Stimulated activated CD8-positive, alpha-beta memory T cell treated with anti-CD3 and anti-CD28 coated beads, Interleukin-4, amount 100 ng/mL, for 1 hour (primary cell): ENCODE measurements at places on chromosomes 2 and 18.

DNA sequence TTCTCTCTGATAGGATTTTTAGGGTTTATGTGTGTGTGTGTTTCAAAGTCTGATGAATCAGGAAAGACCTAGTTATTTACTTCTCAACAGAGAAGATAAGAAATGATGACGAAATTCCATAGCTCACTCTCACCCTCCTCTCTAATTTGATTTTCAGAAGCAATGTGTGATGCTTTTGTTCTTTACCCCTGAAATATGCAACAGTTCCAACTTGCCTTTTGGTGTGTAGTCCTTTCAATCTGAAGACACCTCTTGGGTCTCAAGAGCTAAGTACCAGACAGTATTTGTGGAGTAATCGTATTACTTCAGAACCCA lies 18.7 kb upstream of the LCLAT1 start:
- DNase-seq = no peak

GRCh38 chr2:55010915-55011314 lies 39.3 kb downstream of the RTN4 start:
- no peak for DNase-seq

DNA sequence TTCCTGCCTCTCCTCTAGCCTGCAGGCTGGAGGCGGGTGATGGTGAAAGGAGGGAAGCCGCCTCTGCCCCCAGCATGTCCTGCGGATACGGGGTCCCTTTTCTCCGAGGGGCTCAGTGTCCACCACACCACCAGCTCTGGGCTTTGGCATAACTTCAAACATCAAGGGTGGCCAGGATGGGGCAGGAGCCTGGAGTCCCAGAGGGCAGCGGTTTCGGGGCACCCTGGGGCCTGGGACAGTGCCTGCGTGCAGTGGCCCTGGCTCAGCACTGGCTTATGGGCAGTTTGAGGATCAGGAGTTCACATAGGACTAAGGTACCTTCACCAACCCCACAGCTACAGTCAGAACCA lies 85.5 kb upstream of the GPC1 start:
- no peak for DNase-seq

- no peak for DNase-seq
Observed at GRCh38 chr2:205698286-205699268, 16.3 kb downstream of the NRP2 start.

DNA sequence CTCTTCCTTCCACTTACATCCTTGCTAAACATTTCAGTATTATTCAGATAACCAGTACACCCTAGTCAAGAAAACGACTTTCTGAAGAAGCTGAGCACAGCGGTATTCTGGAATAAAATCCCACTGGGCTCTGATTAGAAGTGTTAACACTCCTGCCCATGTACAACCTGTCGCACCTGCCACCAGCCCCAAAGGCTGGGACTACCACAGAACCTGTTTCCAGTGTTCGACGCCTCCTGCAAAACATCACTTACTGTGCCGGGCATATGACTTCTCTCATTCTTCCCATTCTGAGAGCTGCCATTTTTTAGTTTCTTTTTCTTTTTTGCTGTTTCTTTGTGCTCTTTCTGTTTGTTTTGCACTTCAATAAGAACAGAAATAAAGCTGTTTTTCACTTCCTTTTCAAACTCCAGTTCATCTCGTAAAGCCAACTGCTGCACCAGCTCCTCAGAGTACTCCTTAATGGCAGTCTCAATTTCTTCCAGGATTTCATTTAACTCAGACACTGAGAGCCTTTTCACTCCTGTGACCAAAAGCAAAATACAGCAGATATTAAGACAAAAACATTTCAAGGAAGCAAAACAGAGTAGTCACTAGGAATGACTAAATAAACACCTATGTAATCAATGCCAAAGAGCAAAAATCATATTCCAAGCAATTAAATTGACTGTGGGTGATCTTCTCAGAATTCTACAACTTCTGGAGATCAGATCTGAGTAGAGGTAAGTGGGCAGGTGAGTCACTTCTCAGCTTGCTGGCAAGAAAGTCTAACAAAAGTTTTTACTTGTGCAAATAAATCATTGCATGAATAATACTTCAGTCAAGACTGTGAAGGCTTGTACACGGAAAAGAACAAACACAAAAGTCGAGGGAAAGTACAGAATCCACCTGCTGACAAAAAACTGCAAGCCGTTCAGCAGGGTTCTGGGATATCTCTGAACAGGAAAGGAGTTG lies 19.3 kb downstream of the FEZ2 start:
- DNase-seq = no peak

- no peak for DNase-seq
Observed at GRCh38 chr2:235716875-235717496, 223.1 kb downstream of the AGAP1 start.

GRCh38 chr18:79983793-79984192 lies 4.6 kb downstream of the TXNL4A start:
- DNase-seq = no peak

GRCh38 chr18:39564716-39565115 lies 1999.1 kb upstream of the CELF4 start:
- DNase-seq = no peak

DNA sequence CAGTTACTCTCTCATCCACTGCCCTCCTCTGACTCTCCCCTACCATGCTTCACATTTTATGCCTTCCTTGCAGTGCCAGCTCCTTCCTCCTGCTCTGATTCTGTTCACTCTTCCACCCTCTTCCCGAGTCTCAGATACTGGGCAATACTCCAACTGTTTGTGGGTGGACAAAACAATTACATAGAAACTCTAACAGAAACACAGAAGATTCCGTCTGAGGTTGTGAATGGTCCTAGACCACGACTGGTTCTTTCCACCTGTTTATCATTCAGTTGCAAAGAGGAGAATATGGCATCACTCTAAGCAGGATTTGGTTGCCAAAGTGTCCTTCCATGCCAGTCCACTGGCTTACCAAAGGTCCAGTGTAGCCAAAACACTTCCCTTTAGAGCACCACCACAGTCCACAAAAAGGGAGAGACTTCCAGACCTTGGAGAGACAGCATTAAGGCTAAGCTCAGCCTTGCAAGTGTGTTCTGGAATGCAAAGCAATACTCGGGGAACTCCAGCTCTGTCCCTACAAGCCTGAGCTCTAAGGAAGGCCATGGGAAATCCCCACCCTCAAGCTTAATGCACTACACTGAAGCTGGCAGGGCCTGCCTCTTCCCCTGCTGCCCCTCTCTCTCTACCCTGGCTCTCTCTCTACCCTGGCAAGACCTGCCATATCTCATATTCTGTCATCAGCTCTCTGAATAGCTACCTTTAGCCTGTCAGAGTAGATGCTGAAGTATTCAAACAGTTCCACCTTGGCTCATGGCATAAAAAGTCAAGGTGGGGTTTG lies 33.6 kb upstream of the RND3 start:
- DNase-seq = no peak

GRCh38 chr2:219559156-219559915 lies 12.0 kb downstream of the OBSL1 start:
- no peak for DNase-seq

- DNase-seq = no peak
Observed at GRCh38 chr2:157261199-157261782, 3.8 kb downstream of the GALNT5 start.

- no peak for DNase-seq
Observed at GRCh38 chr18:27616324-27616723, 431.2 kb upstream of the CHST9 start.

DNA sequence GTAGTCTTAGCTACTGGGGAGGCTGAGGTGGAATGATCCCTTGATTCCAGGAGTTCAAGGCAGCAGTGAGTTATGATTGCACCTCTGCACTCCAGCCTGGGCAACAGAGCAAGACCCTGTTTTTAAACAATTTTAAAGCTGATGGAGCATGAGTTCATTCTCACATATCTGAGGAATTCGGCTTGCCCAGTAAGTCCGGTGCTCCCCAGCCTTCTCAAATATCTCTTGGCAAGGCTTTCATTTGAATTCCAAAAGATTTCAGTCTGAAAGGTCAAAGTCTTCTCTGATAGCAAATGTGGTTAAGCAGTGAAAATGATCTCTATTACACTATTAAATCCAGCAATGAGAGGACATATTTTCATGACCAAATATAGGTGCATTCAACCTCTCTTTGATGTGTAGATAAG lies 27.9 kb downstream of the PIEZO2 start:
- no peak for DNase-seq

DNA sequence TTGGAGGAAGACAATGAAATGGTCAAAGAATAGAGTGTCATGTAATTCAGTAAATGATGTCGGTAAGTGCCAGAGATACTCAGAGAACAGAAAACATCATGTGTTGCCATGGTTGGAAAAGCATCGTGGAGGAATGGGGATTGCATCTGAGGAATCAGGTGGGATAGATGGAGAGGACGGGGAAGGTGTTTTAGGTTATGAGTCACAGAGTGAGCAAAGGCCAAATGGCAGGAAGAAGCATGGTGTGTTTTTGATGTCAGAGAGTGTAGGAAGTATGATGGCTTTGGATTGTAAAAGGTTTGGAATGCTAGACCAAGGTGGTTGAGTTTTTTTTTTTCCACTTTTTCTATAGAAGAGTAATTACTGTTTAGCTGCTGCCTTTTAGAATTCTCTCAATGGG lies 27.5 kb upstream of the CD28 start:
- DNase-seq = no peak
